ENCODE measurements at places on chromosomes 7 and 10. TPM values are rescaled to one million over a fixed set of nuclear protein-coding genes. Genes with fewer than 3 reads are reported as not detected.

DNA sequence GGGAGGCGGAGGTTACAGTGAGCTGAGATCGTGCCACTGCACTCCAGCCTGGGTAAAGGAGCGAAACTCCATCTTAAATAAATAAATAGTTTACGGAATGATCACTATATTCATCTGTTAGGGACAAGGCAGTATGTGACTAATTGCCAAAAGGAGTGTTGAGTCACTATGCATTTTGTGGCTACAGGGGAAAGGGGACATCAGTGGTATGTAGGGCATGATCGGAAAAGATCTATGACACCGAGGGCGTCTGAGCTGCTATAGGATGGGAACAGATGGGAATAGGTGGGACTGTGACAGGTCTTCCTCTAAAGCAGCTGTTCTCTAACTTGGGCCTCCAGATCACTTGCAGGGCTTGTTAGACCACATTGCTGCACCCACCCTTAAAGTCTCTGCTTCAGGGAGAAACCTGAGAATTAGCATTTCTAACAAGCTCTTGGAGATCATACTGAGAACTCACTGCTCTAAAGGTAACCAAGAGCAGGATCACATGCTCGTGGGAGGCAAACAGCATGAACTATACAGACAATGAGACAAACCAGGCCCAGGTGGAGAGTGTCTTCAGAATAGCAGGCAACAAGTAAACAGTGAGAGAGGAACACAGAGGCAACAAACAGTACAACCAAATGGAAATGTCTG lies 65.1 kb upstream of the ITGA8 start:
- no peak for DNase-seq

DNA sequence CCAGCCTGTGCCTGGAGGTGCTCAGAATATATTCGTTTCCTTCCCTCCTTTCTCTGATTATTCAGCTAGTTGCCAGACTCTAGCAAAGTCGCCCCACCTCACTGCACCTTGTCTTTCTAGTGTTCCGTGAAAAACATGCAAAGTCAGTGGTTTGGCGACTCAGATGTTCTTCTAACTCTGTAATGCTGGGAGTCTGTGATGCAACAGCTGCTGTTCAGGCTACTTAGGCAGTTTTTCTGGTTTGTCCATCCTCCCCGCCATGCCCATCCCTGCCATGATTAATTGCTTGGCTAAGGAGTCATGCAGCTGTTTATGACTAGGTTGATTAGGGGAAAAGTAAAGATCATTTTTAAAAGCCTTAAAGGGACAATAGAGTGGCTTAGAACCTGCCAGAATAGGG lies 99.4 kb downstream of the MTPN start:
- DNase-seq = peak; percentile 97

DNA sequence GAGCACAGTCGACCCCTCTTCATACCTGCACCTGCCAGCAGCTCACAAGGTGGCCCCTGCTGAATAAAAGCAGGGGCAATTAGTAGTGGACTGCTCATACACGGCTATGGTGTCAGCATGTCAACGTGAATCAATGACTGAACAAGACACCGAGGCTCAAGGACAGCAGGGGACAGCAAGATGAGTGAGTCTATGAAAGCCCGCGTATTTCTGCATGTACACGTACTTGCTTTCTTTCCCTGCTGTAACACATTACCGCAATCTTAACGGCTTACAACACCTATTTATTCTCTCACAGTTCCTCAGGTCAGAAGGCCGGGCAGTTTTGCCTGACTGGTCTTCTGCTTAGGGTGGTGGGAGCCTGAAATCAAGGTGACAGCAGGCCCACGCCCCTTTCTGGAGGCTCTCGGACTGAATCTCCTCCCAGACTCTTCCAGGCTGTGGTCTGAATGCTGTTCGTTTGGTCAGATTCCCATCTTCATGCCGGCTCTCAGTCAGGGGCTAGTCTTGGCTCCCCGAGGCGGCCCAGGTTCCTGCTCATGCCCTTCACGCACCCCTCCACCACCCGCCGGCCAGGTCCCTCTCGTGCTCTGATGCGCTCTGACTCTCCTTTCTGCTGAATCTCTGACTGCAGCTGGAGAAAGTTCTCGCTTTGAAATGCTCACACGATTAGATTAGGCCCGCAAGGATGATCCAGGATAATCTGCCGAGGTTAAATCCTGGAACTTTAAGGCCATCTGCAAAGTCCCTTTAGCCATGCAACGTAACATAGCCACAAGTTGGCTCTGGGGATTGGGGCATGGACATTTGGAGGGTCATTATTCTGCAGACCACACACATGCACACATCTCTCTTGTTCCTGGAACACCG lies 7.8 kb upstream of the PPP2R2D start:
- no peak for DNase-seq

DNA sequence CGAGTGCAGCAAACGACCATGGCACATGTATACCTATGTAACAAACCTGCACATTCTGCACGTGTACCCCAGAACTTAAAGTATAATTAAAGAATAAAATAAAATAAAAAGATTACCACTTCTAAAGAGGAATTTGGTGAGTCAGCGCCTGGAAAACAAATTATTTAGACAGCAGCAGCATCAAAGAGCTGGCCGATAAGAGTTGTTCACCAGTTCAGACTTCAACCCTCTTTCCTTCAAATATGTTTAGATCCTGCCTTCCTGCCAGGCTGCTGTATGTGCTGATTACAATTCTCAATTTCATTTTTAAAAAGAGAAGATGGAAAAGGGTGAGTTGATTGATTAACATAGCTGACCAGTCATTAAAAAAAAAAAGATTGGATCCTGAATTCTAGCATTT lies 672.0 kb upstream of the NRP1 start:
- no peak for DNase-seq

DNA sequence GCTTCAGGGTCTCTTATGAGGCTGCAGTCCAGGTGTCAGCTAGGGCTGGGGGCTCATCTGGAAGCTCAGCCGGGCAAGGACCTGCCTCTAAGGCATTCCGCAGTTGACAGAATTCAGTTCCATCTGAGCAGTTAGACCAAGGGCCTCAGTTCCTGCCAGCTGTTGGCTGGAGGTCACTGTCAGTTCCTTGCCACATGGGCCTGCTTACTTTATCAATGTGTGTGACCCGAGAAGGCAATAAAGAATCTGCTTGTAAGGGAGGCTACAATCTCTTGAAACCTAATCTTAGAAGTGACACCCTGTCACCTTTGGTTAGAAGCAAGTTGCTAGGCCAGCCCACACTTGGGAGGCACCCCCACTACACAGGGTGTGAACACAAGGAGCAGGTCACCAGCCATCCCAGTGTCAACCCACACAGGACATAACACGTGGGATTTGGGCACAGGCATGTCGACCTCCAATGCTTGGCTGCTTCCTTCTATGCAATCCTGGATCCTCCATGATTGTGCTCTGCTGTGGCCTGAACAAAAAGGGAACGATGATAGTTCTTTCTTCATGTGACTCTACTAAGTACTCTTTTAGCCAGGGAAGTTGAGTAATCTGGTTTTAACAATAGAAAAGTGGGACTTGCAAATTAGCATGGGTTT lies 41.8 kb downstream of the MTURN start:
- DNase-seq = no peak

GRCh38 chr7:32063614-32064013 lies 6.6 kb downstream of the PDE1C start:
- no peak for DNase-seq

Gene GRM8
- not detected for total RNA-seq

DNA sequence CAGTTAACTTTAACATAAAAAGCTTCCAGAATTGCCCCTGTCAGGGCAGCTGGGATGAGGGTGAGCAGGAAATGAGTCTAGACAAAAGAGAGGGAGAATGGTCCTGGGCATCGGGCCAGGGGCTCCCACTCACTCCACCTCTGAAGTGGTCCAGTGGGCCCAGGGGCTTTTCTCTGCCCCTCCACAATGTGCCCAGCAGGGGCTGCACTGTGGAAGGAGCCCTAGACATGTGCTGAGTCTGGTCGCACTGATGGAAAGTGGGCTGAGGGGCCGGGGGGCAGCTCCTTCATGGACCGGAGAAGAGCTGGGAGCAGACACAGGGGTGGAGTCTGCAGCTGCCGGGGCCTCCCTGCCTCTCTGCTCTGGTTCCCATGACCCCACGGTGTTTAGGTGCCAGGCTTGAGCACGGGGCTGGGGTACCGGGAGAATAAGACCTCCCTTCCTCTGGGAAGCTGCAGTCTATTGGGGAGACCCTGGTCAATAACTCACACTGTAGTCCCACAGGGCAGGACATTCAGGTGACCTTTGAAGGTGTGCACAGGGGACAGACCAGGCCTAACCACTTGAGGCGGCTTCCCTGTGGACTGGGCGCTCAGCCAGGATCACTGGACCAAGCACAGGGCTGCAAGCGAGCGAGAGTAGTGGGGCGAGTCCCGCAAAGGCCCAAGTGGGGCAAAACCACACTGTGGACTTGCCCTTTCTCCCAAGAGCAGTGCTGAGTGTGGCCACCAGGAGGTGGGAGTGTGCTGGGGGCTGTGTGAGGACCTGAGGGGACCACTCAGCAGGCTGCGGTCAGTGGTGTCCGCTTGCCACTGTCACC lies 6.1 kb downstream of the ADCY1 start:
- no peak for DNase-seq

- DNase-seq = no peak
Measured at GRCh38 chr10:49611816-49612512, 1.9 kb downstream of the SLC18A3 start.

DNA sequence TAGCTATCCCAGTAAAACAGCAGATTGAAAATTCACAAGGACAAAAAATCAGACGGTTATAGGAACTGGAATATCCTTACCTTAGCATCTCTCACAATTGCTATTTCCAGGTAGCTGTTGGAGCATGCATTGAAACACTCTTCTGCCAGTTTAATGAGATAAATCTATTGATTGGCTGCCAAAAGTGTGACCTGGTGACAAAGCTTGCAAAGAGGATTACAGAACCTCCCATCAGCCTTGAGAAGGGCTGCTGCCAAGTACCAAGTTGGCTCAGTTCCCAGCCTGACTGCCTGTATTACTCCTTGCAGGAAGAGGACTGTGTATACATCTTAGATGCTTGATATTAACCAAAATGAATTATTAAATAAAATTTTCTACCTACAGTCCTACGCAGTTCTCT lies 5.1 kb downstream of the PRLHR start:
- peak; percentile 55 for DNase-seq

GRCh38 chr7:51154201-51154600 lies 162.4 kb downstream of the COBL start:
- no peak for DNase-seq

DNA sequence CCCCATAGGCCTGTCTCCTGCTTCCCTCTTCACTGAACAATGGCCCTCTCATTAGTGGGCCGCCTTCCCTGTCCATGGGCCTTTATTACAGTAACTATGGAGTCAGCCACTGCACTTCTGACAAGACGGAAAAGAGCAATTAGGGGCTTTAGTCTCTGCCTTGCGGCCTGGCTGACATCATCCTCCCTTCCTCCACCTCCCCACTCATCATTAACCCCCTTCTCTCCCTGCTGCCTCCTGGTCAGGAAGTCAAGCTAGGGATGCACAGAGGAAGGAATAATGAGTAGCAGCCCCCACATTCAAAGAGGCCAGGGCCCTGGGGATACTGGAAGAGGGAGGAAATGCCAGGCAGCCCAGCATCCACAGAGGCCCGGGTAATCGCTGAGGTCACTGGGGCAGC lies 101.6 kb upstream of the PLXNA4 start:
- no peak for DNase-seq

DNA sequence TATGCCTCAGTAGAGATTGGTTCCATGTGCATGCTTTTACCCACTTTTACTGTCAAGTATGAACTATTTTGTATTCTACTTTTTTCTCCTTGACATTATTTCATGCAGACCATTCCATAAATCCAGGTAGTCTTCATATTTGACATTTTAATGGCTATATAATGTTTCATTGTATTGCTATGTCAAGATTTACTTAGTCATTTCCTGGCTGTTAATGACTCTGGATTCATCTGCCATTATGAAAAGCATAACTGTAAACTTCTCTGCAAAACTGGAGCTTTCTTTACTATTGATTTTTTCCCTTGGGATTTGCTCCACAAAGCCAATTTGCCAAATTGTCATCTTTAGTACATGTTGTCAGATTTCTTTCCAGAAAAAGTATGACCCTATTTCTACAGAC lies 6.8 kb upstream of the MSRB2 start:
- no peak for DNase-seq

Gene MRLN
- not detected for total RNA-seq

GRCh38 chr10:107442035-107442505 lies 277.6 kb upstream of the SORCS1 start:
- peak; percentile 84 for DNase-seq

GRCh38 chr7:18753972-18754610 lies 258.5 kb downstream of the HDAC9 start:
- no peak for DNase-seq
